ENCODE measurements at places on chromosomes 11 and 22.

DNA sequence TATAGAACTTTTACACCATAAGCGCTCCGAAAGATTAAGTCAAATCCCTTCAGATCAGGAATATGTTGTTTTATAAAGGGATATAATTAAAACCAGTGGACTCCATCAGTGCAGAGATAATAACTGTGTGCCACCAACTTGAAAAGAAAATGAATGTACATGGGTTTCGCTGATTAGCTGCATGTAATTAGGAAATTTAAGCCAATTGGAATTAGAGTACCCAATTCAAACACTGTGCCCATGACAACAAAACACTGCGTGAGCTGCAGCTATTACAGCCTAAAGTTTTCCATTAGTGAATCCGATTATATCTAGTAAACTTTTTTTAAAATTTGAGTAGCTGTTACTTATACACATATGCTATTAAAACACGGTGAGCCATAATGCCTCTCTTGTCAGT is 392.3 kb upstream of the ARHGAP42 start:
- DNase-seq = no peak

DNA sequence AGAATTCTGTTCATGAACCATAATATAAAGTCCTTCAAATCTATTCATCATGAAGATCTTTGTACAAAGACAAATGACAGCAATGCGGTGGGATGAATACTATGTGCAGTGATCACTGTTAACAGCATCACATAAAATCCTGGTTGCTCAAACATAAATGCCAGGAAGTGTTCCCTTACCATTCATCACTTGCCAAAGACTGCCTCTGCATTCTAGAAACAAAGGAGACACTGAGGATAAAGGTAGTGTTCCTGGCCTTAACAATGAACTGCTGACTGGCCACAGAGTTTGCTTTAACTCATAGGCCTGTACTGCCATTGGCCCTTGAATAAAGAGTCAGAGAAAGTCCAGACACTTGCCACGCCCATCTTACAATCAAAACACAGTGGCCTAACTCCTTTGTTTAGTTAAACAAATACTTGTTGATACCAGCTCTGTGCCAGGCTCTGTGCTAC is 29.5 kb downstream of the C2CD3 start:
- DNase-seq = no peak

DNA sequence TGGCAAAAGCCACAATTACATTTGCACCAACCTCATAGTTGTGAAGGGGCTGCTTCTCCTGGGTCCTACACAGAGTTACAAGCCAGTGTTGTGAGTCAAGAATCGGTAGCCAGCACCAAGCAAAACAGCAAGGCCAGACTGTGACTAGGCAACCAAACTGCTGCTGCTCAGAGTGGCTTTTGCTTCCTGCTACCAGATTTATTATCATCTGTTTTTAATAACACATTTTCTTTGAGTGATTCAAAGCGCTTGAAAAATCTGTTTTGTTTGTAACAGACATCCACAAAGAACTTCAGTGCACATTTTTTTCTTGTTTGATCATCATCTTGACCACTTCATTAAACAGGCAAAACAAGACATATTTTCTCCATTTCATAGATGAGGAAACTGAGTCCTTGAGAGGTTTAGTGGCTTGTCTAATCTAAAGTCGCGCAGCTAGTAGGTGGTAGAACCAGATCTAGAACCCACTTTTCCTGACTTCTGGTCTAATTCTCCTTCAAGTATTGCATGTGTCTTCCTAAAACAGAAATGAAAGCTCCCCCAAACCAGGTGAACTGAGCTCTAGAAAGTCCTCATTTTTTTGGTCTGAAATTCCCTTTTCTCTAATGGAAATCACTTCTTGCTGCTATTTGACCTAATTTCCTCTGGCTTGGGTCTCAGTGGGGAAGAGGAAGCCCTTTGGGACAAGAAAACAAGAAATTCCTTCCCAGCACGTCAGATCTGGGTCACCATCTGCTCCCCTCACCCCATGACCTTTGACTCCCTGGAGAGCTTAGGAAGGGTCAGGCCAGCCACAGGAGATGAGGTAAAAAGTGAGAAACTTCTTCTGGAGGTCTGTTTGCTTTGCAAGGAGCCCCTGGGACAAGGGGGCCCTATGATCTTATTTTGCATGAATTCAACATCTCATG is 39.9 kb downstream of the CWC15 start:
- DNase-seq = no peak

DNA sequence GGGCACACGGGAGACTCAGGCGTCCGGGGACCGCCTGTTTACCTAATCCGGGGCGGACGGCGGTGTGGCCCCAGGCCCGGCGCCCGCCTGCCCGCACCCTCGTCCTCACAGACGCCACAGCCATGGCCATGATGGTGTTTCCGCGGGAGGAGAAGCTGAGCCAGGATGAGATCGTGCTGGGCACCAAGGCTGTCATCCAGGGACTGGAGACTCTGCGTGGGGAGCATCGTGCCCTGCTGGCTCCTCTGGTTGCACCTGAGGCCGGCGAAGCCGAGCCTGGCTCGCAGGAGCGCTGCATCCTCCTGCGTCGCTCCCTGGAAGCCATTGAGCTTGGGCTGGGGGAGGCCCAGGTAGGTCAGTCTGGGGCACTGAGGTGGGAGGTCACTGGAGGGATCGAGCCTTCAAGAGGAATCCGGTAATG is 10.0 kb upstream of the RAB1B start:
- DNase-seq = no peak

DNA sequence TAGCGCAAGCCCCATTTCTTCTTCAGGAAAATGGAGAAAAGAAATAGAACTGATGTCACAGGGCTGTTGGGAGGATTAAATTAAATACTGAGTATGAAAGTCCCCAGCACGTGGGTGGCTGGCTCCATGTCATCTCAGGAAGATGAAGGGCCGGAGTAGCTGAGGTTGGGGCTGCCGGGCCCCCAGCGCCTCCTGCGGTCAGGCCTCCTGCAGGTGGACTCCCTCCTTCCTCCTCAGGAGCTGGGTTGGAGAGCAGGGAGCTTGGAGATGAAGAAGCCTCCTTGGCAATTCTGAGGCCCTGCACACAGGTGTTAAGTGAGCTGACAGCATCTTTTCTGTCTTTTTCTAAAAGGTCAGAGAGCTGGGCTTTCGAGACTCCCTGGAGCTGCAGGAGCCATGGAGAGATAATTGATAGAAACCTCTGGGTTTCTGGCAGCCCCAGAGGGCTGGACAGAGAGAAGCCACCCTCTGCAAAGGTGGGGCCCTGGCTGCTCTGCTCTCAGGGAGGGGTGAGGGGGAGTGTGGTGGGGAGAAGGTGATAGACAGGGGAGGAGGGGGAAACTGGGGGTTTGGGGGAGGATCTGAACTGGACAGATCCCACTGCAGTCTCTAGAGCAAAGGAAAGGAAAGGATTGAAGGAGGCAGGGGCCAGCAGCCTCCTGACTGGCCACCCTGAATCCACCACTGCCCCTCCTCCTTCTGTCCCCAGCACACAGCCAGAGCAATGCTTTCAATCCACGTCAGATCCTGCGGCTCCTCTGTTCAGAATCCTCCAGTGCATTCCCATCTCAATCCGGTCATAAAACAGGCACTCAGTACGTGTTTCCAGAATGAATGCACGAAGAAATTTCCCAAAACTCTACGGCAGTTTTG is 210.8 kb downstream of the CEP164 start:
- DNase-seq = no peak

DNA sequence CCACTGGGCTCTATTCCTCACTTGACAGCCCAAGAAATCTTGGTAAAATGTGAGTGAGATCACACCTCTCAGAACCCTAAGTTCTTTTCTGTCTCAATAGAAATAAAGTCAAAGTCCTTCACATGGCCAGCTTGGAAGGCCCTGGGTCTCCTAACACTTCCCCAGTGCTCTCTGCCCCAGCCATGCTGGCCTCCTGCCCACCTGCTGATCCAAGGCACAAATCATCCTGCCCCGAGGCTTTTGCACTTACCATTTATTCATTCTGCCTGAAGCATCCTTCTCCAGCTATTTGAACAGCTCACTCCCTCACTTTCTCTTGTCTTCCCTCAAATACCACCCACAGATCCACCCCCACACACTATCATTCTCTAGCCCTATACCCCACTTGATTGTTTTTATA is 26.4 kb downstream of the ISX start:
- no peak for DNase-seq

- DNase-seq = peak; percentile 18
These were observed 38.5 kb downstream of the SBF2 start for GRCh38 chr11:10255388-10256125.

DNA sequence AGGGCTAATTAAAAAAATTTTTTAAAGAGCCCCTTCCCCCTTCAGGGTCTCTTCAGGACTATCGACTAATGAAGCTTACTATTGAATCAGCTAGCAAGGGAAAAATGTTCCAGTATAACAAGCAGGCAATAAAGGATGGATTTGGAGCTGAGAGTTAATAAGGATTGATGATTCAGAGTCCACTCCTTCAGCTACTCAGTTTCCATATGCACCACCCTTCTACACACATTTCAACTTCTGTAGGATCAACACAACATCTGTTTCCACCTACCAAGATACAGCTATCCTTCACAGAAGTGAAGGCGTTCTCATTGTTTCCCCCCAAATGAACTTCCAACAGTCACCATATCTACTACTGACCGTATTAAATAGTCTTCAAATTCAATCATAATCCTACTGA is 6.6 kb upstream of the ALKBH3 start:
- DNase-seq = no peak

DNA sequence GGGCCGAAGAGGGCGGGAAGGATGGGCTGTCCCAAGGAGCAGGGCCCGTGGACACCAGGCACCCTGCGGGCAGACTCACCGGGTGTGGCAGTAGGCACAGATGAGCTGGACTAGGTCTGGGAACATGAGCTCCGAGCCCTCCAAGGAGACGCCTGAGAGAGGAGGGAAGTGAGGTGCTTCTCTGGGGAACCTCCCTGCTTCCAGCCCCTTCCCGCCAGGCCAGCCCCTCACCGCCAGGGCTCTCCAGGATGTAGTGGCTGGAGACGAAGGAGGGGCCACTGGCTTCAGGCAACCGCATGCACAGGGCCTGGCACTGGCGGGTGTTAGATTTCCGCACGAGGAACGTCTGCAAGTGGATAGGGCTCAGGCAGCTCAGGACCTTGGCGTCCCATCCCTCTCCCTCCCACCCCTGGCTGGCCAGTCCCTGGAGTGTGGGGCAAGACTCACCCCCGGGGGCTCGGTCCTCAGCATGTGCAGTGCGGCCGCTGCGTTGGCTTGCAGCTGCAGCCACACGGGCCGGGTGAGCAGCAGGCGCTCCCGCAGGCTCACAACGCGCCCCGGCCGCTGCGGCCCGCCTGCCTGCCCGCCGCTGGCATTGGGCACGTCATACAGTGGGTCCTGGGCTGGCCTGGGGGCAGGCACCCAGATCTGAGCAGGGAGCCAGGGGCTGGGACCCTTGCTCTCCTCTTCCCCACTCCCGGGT is 552 bp downstream of the RIN1 start:
- DNase-seq = peak; percentile 87

DNA sequence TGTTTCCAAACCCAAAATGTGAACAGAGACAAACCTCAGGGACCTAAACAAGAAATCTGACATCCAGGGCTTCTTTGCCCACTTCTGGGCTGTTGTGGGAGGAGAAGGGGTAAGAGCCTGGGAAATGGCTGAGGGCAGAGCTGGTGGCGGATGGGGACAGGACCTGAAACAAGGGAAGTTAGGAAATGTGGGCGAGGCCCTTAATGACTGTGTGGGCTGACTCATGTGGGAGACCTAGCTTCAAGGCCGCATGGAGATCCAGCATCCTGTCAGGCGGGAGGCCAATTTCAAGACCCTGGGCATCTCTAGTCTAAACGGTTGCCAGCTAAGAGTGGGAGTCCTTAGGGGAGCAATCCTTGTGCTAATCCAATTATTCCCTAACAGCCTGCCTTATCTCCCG is 2.1 kb upstream of the OAF start:
- peak; percentile 98 for DNase-seq

DNA sequence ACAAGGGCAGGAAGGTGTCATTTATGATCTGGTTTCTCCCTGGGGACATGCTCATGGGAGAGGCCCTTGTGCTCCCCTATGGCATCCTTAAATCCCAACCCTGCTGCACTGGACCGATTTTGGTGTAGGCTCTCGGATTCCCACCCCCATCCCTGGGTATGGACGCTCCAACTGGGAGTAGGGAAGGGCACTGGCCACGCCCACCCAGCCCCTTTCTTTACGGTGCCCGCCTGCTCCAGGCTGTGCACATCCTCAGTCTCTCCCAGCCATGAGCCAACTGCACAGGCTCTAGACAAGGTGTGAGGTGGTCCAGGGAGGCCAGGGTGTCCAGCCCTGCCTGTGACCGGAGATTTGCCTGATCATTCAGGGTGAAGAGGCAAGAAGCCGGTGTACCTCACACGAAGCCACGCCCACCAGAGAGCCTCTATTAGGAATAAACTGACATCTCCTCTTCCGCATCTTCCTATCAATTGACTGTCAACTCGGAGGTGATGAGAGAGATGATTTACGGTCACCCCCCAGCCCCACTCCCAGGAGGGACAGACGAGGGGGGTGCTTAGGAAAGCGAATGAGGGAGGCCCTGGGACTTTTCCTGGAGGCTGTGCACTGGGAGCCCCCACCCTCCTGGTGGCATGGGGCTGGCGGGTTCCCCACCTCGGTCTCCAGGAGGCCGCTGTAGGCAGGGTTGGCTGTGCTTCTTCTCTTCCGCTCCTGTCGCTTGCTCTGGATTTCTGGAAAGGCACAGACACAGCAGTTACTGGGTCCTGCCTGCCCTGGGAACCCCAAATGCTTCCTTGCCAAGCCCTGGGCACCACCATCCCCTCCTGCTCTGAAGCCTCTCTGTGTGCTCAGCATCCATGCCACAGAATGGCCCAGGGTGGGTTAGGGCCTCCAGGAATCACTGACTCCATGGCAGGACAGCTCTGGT is 116.7 kb downstream of the PHF21B start:
- no peak for DNase-seq

- DNase-seq = no peak
These were observed 9.8 kb downstream of the PPP6R3 start for GRCh38 chr11:68470304-68470811.

DNA sequence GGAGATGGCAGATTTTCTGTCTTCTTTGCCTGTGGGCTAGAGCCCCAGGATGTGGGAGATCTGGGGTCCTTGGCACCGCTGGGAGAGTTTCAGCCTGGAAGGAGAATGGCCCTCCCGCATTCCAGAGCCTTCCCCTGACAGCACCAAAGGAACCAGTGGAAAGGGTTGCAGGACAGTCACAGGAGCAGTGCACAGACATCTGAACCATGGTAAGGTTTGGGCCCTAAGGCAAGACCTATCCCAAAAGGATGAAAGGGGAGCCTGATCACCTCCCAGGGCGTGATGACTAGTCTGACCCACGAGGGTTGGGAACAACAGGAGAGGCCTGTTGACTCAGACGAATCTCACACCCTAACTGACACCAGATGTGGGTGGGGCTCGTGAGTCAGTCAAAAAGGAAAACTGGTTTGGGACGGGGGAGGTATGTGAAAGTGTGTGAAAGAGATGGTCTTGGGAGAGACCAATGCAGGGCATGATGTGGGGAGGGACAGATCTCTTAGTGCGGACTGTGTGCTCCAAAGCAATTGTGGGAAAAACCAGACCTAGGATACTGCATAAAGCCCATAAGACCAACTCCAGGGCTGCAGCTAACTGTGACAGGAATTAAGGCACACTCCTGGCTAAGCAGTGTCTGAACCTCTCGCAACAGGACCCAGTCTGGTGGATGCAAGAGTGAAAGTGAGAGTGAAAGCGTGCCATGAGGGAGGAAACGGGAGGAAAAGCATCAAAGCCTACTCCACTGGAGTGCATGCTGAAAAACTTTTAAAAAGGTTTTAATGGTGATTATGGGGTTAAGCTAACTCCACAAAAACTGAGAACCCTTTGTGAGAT is 39.1 kb upstream of the GLYAT start:
- DNase-seq = no peak

Data from NB4 (cell line).